ENCODE measurements at places on chromosomes 16 and 17.

GRCh38 chr17:37729905-37730304 lies 15.0 kb downstream of the HNF1B start:
- DNase-seq = no peak

DNA sequence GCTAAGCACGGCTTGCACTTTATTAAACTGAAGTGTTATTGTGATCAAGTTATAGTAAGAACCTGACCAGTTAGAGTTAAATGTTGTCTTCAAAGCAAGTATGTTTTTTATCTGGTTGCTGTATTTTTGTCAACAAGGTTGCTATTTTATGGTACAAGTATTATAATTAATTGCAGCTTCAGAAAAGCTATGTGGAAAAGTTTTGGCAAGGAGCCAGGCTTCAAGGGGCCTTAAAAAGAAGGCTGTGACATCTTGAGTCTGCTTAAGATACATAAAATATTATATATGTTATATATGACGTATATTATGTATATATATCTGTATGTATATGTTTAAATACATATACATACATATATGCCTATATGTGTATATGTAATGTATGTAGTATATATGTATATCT lies 1461.2 kb upstream of the CDH8 start:
- DNase-seq = no peak

DNA sequence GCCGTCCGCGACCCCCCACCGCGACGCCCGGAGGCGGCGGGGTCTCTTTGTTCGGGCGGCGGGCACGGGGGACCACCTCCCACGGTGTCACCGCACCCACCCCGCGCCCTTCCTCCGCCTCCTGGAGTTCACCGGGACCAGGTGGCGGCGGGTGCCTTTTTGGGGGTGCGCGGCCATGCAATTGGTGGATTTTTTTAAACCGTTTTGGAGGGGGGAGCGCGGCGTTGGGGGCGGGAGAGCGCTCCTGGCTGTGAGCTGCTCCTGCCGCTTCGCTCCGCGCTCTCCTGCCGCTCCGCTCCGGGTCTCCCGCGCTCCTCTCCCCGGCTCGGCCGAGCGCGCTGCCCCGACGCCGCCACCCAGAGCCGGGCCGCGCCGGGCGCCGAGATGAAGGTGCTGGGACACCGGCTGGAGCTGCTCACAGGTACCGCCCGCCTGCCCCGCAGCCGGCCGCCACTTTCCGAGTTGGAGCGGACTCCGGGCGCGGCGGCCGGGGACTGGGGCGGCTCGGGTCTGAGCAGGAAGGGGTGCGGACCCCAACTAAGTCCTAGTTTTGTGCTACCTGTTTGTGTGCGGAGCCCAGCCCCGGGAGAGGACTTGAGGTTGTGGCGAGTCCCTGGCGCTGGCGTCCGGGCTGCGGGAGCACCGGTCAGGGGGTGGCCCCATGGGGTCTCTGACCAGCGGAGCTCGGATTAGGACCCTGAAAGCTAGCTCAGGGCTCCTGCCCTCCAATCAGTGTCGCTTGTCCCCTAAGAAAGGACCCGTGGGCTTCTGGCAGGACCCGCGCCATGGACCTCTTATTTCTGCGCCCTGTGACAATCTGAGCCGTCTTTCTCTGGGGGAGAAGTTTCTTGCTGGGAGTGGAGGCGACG lies 35.7 kb upstream of the NDRG4 start:
- no peak for DNase-seq

DNA sequence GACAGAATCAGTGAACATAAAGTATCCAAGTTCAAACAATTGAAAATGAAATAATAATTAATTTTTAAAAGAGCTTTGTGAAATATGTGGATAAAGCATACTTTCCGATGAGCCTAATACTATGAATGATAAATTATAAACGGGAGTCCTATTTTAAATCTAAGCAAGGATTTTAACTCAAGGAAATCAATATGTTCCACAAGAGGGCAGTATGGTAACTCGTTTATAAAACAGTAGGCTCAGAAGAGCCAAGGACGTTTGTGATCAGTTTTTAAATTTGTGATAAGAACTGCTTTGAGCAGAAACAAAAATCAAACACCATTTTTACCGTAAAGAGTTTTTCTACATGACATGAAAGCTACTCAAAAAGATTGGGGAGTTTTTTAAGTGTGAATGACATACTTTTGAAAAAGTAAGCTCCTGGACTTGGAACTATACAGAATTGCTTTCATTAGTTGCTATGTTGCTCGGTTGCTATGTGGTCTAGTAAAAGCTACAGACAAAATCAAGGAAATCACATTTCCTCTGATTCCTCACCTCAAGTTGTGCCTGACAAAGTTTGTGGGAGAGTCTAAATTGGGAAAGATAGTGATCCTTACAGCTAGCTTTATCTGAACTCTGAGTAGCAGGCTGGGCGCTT lies 11.8 kb upstream of the TEKT1 start:
- peak; percentile 39 for DNase-seq

GRCh38 chr17:77375917-77376651 lies 235.3 kb downstream of the SEC14L1 start:
- DNase-seq = peak; percentile 80
